ENCODE measurements at places on chromosomes 13 and 19.

DNA sequence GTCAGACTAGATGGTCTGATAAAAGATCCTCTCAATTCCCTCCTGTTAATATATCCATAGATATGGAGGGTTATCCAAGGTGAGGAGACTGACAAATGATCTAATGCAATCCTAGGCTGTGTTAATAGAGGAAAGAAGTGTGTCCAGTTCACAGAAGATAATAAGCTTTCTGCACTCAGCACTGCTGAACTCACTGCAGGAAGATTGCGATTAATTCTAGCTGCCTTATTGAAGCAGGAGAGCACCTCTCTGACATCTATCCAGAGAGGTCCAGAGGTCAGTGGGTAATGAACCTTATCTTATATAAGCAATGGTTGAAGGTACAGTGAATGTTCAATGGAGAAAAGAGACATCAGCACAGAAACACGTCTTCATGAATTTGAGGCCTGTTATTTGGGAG lies 75.9 kb upstream of the SLC10A2 start:
- H3K4me1 ChIP-seq: no peaks in the 10 kb centered on the region
- DNase-seq: no peak
- H3K4me3 ChIP-seq: no peak overlapping the region
- no peak overlapping the region for H3K27ac ChIP-seq
- H3K36me3 ChIP-seq: no peaks in the 10 kb centered on the region

GRCh38 chr13:103539265-103539664 lies 473.0 kb upstream of the SLC10A2 start:
- H3K36me3 ChIP-seq: no peaks in the 10 kb centered on the region
- no peak overlapping the region for H3K4me3 ChIP-seq
- H3K4me1 ChIP-seq: no peaks in the 10 kb centered on the region

DNA sequence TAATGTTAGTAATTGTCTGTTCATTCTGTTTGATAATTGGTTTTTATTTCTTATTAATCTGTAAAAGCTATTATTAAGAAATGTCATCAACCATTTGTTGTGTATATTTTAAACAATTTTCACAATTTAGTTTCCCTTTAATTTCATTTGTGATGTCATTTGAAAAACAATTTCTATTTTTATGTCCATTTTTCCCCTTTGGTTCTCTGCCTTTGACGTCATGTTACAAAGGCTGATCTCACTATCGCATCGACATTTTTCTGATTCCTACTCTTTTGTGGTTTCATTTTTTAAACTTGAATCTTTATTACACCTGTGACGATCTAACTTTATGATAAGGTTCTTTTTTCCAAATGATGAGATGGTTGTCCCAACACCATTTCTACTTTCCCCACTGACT lies 191.0 kb upstream of the ZNF507 start:
- H3K27ac ChIP-seq: no peak overlapping the region
- H3K36me3 ChIP-seq: no peaks in the 10 kb centered on the region
- H3K4me3 ChIP-seq: no peak overlapping the region
- no peak for DNase-seq
- no peaks in the 10 kb centered on the region for H3K4me1 ChIP-seq

DNA sequence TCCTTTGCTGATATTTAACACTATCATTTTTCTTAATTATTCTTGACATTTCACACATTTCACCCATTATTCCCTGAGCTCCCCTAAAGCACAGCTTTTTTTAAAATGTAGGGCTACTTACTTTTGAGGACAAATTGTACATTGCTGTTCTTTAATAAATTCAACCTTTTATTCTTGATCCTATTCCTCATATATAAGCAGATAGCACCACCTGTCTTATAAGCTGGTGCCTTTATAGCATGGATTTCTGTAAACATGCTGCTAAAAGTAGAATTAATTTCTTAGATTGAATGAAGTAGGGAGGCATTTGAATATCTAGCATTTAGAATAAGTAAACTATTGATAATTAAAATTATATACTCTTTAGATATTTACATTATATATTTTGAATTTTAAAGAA lies 603.4 kb upstream of the PCDH9 start:
- H3K27ac ChIP-seq: no peak overlapping the region
- no peaks in the 10 kb centered on the region for H3K27me3 ChIP-seq
- H3K4me1 ChIP-seq: no peaks in the 10 kb centered on the region
- DNase-seq: no peak
- no peak overlapping the region for H3K4me3 ChIP-seq

DNA sequence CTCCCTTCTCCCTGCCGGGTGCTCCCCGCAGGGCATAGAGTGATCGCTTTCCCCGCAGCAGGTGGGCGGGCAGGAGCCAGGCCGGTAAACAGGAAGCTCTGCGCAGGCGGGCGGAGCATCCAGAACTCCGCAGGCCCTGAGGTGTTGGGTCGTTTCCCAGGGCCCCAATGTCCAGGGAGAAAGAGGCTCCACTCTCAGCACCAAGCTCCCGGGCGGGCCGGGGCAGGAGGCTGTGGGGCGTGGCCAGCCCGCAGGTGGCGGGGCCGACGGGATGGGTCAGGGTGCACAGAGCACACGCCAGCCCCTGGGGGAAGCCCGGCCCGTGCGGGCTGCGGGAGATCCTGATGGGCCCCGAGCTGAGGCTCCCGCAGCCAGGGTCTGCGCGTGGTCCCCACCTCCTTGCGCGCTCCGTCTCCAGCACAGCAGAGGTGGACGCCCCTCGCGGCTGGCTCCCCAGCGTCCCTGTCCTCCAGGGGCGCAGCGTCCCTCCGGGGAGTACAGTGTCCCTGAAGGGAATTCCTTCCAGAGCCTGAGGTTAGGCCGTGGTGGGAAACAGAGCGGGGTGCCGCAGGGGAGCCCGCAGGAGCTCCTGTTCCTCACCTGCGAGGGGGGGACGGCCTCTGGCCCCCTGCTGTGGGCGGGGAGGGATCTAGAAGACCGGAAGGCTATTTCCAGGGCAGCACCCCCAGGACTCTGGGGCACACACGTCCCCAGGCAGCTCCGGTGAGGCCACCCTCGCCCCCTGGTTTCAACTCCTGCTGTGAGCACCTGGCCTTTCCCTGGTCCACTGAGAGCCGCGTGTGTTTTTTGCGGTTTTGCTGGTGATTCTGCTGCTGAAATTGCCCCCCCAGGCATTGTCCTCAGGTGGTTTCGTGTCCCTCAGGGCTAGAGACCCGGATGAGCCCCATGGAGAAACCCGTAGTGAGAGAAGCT lies 12.2 kb downstream of the PIP5K1C start:
- no peaks in the 10 kb centered on the region for H3K36me3 ChIP-seq
- no peaks in the 10 kb centered on the region for H3K4me1 ChIP-seq
- H3K4me3 ChIP-seq: no peak overlapping the region
- no peaks in the 10 kb centered on the region for H3K27me3 ChIP-seq
- DNase-seq: peak; percentile 50

Measured in right lobe of liver (tissue), 6 donors.